ENCODE measurements at places on chromosomes 7 and 10.

DNA sequence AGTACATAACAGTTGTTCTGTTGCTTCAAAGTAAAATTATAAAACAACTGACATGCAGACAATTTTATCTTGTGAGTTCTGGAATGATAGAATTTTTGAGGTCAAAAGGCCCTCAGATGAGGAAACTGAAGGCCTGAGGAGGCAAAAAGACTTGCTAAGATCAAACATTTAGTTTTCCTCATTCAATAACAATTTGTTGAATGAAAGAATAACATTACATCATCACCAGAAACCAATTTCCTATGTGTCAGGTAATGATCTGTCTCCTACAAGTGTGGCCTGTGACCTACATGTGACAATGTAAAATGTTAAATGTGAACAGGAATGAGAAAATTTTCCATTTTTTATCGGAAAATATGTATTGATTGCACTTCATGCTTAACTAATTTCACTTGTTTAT lies 16.6 kb upstream of the ASB4 start:
- no peak for DNase-seq

DNA sequence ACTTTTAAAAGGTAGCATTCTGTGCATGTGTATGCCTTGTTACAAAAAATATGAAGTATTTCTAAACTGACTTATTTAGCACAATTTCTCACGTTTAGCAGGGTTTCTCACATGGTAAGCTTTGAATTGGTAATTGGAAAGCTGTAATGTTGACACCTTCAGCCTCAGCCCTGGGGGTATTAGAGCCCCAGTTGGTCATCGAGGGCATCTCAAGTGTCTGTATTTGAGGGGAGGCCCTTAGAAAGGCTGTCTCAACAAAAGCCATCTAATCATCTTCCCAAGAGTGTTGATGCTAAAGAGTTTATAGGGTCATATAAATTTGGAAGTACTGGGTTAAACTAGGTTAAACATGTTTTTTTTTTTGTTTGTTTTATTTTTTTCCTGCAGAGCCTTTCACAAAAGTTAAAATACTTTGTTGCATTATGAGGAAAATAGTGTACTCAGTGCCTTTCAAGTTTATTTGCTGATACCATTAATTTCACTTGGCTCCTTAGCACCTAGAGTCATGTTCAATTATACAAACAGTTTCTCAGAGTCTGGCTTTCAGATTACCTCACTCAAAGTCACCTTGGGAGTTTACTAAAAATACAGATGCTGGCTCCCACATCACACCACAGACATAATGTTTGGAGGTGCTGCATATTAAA lies 134.0 kb downstream of the CD36 start:
- DNase-seq: no peak

DNA sequence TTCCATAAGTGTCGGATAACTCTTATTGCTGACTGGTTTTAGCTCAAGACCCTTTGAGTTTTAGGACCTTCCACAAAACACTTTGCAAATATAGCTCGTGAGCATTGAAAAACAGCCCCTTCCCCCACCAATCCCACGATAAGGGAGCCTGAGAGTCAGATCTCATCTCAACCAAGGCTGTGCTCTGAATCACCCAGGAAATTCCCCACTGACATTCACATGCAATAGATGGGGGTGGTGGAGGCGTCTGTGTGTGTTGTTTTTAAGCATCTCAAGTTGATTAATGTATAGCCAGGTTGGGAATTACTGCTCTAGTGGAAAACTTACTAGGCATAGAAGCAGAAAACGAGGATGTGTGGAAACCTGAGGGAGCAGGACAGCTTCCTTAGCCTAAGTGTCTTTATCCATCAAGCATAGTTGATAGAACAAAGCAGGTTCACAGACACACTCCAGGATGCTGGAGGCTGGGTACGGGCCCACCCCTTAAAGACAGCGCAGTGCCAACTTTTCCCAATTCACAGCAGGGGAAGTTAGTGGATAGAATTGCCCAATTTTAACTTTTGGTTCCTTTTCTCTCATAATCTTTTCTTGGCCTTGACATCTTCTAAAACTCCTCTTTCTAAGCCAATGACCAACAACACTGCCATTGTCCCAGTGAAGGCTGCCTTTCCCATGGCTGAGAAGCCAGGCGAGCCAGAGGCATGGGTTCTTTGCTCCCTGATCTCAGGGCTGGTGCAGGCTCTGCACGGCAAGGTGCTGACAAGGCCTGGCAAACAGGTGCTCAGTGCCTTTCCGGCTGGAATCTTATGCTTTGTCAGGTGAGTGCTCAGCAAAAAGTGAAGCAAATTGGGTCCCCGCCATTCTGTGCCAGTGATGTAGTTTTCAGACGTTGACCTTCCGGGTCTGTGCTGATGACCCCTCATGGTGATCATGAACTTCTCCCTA lies 98.5 kb upstream of the INSIG1 start:
- no peak for DNase-seq

DNA sequence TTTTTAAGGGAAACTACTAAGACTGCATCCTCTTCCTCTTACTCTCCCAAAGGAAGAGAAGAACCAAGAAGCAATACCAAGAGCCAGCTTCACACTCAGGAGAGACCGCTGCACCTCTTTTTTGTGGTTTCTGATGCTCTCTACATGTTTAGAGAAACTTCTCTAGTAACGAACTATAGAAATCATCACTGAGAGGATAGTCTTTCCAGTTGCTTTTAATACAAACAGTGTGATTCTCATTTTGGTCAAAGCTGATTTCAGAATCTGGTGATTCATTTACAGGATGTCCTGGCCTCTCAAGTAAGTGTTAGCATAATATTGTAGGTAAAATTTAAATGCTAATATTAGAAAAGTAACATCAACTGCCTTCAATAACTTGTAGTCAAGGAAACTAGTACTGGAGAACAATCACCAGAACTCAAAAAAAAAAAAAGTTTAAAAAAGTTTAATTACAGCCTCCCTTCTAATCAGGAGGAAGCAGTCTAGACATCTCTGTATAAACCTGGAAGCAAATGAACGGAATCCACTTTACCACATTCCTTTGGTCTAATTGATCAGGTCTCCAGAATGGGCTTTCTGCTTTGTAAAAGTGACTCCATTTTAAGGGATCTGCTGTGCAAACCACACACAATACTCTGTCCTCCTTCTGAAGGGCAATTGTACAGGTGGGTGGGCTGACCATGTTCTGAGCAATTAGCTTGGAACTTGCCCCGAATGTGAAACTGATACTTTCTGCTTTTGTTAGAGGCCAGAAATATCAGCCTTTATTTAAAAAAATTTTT lies 3.0 kb downstream of the LAMB1 start:
- DNase-seq: no peak

DNA sequence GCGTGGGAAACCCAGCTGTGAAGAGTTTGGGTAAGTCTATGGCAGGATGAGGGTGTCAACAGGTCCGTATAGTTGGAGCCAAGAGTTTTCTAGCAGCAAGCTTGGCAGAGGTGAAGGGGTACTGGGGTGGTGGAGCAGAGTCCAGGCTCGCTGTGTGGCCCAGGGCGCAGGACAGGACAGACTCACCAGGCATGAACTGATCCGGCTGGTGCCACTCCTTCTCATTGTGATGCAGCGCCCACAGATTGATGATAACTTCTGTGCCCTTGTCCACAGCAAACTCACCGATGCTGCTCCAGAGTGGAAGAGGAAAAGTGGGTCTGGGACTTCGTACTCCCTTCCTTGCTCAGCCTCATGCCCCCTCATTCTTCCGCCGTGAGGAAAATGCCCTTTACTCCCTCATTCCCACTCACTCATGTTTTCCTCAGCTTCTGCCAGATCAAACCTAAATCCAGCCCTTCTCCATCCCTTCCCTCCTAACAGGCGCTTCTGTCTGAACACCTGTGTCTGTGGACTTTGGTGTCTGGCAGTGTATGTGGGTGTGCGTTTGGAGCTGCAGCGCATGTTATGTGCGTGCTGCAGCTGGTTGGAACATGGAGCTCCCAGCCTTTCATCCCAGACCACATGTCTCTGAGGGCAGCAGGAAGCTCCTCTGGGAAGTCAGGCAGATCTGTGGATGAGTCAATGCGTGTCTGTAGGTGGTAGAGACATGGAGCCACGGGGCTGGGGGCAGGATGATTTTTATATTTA lies 5.7 kb downstream of the CYP17A1 start:
- no peak for DNase-seq

DNA sequence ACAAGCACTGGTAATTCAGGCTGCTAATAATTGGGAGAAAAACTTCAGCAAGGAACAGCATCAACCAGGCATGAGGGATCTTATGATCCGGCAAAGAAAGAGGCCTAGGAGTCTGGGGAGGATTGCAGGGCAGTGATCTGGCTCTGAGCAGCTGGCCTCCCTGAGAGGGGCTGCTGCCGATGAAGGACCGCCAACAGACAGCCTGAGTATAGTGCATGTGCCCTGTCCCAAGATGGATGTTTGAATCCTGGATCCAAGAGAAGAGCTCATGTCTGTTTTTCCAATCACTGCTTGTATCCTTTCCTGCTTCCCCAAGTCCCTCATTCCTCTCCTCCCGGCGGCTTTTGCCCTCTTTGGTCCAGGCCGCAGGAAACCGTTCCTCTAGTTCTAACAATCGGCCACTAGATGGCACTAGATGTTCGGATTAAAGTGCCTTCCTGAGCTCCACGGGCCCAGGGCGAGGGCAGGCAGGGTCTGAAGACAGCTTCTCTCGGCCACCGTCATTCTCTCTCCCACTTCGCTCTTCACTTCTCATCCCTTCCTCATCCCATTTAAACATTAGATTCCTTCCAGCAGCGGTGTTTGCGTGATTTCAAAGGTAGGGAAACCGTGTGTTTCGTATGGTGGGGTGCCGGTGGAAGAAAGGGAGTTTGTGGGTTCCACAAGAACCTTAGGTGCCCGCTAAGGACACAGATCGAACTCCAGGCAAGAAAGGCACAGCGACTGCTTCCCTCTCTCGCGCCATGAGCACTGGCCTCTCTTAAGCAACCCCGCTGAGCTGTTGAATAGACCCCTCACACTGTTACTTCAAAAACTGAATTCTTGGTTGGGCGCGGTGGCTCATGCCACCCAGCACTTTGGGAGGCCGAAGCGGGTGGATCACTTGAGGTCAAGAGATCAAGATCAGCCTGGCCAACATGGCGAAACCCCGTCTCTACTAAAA lies 82.4 kb downstream of the ADCYAP1R1 start:
- DNase-seq: peak; percentile 70

DNA sequence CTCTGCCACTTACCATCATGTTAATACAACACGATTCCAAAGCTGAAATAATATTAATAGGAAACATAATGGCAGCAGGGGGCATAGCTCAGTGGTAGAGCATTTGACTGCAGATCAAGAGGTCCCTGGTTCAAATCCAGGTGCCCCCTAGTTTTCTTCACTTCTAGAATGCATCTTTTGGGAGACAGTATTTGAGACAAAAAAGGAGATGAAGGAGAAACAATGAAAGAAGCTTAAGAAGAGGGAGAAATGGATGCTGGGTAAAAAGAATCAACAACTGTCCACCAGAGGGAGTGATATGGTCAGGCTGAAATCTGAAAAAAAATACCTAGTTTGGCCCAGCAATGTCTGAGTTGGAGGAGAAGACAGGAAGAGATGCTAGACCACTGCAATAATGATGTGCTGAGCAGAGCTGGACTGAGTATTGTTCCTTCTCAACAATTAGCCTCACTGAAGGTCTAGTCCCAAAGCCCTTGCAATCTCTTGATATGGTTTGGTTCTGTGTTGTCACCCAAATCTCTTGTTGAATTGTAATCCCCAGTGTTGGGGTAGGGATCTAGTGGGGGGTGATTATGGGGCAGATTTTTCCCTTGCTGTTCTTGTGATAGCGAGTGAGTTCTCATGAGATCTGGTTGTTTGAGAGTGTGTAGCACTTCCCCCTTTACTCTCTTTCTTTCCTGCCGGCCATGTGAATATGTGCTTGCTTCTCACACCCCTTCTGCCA lies 48.3 kb downstream of the ZNF783 start:
- no peak for DNase-seq

DNA sequence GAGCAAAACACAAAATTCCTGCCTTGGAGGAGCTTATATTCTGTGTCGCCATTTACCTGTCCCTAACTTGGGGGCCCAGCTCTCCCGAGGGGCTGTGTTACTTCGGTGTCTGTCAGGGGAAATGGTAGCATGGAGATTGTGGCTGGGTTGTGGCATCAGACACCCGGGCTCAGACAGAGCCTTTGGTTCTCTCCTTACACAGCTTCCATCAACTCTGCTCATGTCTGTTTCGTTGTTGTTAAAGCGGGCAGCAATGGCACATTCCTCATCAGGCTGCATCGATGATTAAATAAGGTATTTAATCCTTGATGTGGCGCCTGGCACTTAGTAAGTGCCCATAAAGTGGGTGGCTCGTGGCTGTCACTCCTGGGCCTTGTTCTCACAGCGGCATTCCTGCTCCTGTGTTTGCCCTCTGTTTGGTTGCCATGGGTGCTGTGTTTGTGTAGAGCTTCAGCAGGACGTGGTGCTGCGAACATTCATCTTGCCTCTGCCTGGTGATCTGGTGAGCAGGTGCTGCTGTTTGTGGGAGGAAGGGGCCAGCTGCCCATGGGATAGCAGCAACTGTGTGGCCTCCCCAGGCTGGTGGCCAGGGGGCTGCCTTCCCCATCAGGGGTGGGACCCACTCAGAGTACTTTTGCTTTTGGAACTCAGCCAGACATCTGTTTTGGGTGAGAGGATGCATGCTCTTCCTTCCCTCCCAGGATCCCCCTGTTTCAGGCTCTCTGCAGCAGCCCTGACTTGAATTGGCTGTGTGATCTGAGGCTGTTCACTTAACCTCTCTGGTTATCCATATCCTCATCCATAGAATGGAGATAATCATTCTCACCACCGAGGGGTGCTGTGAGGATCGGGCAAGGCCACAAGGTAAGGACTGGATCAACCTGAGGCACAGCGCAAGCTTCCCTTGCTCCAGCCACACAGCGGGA lies 207.2 kb upstream of the SVIL start:
- no peak for DNase-seq

- no peak for DNase-seq
Measured at GRCh38 chr10:30047924-30048531, 11.4 kb downstream of the JCAD start.

DNA sequence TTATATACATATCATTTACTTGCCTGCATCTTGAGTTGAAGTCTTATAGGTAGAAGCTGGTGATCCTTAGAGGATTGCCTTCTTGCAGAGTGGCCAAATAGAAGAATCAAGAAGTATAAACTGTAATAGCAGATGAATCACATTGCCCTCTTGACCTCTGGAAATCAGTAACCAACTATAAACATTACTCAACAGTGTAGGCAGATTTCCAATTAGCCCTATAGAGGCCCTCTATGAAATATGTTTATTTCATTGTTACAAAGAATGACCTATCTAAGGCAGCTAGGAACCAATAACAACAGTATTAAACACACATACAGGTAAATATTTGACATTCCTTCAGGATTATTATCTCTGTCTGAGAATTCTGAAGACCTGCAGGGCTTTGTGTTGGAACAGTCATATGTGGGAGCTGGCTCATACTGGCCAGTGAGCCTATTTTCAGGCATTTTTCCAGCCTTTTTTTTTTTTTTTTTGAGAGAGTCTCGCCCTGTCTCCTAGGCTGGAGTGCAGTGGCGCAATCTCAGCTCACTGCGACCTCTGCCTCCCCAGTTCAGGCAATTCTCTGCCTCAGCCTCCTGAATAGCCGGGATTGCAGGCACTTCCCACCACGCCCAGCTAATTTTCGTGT lies 7.2 kb upstream of the SRI start:
- DNase-seq: no peak

Measured in left renal pelvis (tissue), 4 donors.